NCI-H748 treated with DMSO at 0.1 percent for 48 hours (cell line): ENCODE measurements at places on chromosomes 2 and 18.

GRCh38 chr18:26021061-26021754 lies 69.2 kb downstream of the SS18 start:
- no peak for DNase-seq

GRCh38 chr2:130380096-130380934 lies 24.5 kb downstream of the PTPN18 start:
- no peak for DNase-seq

- no peak for DNase-seq
These were observed 32.0 kb upstream of the MAP2 start for GRCh38 chr2:209391776-209392401.

DNA sequence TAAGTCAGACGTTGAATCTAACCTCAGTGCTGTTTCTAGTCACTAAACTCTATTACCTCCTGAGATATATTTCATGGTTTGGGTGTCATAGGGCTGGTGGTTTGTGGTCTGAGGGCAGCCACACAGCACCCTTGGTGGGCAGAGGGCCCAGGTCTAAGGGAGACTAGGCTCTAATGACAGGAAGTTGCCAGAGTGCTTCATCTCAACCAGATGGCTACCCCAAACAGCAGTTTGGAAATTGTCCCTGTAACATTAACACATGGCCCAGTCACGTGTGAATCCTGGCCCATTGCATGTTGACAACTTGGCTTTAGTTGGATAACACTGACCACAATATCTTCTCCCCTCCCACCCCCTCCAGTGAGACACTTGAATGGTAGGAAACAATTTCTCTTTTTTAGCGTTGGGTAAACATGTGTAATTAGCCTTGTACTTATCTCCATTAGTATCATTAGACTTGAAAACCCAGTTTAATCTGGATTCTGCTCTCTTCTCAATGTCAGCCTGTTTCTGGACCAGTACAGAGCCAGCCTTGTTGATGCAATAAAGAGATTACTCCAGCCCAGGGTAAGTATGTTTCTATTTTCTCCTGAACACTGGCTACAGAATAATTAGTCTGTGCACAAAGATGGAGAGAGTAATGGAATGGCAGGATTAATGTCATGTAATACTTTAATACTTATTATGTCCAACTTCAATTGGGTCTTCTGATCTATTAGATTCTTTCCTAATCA lies 187.8 kb upstream of the SIX3 start:
- peak; percentile 73 for DNase-seq

DNA sequence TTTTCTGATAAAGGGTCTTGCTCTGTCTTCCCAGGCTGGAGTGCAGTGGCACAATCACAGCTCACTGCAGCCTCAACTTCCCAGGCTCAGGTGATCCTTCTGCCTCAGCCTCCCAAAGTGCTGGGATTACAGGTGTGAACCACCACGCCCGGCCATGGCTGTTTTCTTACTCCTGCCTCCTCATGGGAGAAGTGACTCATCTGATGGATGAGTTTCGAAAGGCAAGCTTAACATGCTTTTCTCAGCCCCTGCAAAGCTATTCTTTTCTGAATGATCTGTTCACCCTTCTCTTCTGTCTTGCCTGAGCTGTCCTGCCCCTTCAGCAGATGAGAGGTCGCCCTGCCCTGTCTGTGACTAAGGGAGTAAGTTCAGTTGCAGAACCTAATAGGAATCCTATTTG lies 929 bp upstream of the CREG2 start:
- DNase-seq, result no peak

GRCh38 chr2:133158024-133158423 lies 410.2 kb downstream of the NCKAP5 start:
- DNase-seq, result no peak

DNA sequence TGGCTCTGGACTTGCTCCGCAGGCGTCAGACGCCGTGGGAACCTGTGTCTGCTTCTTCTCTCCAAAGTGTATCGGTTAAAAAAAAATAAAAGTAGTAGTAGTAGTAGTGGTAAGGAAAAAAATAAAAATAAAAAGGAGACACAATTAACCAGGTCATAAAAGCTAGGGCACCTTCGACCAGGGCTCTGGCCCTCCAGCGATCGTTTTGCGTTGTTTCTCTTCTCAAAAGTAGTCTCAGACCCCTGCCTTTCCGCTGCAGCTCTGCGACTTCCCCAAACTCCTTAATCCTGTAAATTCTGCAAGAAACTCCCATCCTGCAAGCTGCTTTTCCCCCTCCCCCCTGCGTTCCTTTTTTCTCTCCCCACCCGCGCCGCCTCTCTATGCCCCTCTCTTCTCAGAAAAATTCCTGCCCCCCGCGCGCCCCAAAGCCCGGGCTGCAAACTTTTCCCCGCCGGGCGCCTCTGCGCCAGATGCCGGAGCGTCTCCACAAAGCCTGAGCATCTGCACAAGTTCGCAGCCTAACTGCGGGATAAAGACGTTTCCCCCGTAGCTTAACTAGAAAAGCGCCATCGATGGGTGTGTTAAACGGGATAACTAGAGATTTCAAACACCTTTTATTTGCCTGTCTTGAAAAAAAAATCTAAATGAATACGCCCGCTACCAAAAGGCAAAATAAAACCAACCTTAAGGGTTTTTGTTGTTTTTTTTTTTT lies 1.8 kb upstream of the SALL3 start:
- no peak for DNase-seq

GRCh38 chr2:141301551-141301950 lies 829.3 kb downstream of the LRP1B start:
- DNase-seq, result peak; percentile 24

- no peak for DNase-seq
These were observed 77.8 kb upstream of the DTNA start for GRCh38 chr18:34632321-34632720.

DNA sequence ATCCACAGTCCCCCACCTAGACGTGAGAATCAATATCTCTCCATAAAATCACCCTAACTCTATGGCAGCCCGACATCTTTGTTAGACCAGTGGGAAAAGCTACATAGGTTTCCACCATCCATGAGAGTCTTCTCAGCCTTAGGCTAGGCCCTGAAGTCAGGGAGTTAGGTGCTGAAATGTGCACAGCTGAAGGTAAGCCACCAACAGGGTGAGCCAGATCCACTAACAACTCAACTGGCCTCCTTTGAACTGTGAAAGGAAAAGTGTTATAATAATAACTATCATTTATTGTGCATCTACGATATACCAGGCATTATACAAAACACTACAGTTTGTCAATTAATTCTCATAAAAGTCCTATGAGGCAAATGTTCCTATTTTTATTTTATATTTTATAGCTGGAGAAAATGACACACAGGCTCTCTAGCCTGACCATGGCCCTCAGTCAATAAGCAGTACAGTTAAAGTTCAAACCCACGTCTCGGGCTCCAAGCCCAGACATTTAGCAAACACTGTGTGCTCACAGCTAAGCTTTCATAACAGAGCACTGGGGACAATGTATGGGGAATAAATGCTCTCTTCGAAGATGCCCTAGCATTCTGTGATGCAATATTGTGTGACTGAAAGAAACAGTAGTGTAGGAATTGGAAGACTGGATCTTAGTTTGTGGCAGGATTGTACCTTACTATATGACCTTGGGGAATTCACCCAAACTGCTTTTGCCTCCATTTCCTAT lies 11.2 kb upstream of the CYP27C1 start:
- DNase-seq, result no peak

DNA sequence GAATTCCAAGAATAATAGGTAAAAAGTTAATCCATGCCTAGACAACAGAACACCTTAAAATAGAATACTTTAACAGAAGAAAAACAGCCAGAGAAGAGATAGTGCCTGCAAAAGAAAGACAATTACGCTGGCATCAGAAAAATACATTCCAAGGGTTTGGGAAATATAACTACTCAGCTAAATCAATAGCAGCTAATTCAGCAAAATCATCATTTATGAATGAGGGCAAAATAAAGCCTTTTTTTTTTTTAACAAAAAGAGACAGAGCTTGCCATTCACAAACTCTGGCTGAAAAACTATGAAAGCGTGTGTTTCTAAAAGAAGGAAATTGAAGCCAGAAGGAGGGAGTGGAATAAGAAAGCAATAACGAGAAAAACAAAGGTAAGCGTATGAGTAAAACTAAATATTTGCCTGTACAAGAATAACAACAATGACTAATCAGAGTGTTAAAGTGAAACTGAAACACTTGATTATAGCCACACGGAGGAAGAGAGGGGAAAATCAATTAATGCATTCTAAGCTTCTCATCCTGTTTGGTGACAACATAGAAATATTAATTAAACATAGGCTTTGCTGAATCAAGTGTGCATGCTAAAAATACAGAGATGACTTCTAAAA lies 90.2 kb downstream of the EHD3 start:
- no peak for DNase-seq

DNA sequence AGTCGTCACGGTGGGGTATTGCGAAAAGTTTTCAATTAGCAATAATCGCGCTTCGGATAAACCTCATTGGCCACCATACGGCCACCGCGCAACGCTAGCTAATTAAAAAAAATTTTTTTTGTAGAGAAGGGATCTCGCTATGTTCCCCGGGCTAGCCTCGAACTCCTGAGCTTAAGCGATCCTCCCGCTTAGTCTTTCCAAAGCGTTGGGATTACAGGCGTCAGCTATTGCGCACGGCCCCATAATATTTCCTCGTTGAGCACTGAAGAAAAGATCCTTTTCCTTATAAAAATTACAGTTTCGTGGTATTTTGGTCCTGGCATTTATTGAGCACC lies 759 bp upstream of the ACTR1B start:
- DNase-seq, result no peak

DNA sequence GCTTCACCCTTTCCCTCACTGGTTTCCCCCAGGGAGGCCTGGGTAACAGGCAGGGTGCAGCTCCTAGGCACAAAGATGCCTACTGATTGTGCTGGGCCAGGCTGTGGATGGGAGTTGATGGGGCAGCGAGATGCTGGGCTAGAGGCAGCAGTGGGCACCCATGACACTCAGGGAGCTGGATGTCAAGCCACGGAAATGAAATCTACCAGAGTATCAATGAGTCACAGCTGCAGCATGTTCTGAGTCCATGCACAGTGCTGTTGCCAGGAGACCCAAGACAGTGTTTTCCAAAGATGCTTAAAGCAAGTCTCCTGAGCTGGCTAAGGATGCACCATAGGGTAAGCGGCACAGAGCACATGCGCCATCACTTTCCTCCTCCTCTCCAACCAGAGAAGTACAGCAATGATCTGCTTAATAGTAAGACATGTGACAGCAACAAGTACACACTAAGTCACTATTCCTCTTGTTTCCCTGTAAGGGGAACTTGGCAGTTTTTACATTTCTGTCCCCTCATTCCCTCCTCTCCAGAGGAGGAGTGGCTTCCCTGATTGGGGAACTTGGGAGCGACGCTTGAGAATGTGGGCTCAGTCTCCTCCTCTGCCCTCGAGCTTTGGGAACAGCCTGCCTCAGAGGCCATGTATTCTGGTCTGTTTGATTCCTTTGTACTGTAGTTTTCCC lies 57.2 kb downstream of the CDC42EP3 start:
- DNase-seq, result no peak

DNA sequence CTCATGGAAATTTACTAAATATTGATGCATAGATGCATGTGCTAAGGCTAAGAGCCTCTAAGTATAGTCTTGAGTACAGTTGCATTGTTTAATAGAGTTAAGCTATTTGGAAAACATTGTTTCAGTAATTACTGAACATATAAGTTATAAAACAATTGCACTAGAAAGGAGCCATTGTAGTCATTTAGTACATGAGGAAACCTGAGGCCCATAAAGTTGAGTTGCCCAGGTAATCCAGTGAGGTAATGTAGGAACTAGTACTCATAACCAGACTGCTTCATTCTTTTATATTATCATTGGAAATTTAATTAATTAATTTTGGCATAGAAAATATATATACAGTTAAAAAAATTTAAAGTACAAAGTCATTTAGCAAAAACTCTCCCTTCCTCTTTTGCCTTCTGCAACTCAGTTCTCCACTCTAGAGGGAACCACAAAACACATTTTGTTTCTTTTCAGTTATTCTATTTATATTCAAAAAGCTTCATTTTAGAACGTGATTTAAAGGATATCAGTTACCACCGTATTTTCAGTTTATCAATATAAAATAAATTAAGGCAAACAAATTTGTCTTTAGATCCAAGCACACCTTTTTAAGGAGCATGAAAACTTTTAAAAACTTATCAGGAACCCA lies 27.8 kb upstream of the TBR1 start:
- no peak for DNase-seq

GRCh38 chr2:76567478-76567877 lies 856.8 kb upstream of the GCFC2 start:
- DNase-seq, result no peak

DNA sequence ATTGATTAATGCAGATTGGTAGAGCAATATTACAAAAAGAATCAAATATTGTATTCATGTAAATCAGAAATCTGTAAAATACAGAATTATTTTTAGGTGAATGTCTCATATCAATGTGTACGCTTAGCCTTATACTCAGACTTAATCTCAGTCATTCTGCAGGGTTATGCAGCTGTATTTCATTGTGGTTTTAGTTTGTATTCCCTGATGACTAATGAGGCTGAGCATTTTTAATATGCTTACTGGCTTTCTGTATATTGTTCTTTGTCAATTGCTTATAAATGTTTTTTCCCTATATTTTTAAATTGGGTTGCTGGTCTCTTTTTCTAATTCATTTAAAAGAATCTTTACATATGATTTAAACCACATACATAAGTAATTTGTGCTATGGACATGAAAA lies 50.1 kb downstream of the CDH19 start:
- DNase-seq, result no peak

DNA sequence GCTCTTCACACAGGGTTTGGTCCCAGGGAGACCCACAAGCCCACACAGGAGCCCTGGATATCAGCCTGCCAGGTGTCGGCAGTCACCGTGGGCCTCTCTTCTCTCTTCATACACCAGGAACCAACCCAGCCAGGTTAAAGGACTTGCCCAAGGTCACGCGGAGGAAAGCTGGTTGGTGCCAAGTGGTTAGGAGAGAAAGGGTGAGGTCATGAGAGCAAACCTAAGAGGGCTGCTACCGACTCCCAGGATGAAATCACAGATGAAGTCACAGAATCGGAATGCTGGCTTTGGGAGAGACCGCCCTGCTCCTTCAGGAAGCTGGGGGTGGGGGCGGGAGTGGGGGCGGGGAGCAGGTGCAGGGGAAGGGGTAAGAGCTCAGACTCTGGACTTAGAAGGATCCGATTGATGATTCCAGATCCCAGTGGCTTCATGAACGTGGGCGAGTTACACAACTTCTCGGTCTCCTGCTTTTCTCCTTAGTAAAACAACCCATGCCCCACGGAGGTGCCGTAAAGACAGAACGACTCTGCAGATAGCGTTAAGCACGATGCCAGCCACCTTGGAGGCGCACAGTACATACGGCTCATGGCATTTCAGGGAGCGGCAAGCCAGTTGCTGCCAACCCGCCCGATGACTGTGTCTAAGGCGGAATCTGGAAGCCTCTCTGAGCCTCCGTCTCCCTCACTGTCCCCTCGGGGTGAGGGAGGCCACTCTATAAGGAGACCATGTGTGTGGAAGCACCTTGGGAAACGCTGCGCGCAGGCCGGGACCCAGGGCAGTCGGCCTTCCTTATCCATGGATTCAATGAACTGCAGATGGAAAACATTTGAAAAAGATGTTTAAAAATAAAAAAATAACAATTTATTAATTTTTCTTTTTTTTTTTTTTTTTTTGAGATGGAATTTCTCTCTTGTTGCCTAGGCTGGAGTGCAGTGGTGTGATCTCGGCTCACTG lies 23.0 kb upstream of the TAF1B start:
- DNase-seq, result no peak
